Lower lobe of right lung (tissue), 2 donors: ENCODE measurements at places on chromosomes 5 and 9. TPM values are rescaled to one million over a fixed set of nuclear protein-coding genes. Genes with fewer than 3 reads are reported as not detected.

DNA sequence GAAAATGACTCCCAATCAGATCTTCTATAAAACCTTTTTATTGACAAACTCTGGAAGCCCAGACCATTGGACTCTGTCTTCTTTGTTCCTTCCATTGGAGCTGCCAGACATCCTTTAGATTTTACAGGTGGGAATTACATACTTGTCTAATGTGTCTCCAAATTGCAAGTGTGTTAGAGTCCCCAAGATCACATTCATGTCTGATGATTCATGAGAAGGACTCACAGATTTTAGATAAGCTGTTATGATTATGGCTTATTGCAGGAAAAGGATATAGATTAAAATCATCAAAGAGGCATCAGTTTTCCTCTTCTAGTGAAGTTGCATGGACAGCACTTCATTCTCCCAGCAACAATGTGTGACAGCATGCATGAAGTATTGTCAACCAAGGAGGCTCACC is 70.4 kb downstream of the MUSK start:
- no peak for DNase-seq

- peak; percentile 67 for DNase-seq
These were observed at the start of gene FAM221B for GRCh38 chr9:35828716-35829083. Gene FAM221B, minus strand, starts transcription at chr9:35828732. Its CDS starts 2,571 bp downstream, at chr9:35826161.

DNA sequence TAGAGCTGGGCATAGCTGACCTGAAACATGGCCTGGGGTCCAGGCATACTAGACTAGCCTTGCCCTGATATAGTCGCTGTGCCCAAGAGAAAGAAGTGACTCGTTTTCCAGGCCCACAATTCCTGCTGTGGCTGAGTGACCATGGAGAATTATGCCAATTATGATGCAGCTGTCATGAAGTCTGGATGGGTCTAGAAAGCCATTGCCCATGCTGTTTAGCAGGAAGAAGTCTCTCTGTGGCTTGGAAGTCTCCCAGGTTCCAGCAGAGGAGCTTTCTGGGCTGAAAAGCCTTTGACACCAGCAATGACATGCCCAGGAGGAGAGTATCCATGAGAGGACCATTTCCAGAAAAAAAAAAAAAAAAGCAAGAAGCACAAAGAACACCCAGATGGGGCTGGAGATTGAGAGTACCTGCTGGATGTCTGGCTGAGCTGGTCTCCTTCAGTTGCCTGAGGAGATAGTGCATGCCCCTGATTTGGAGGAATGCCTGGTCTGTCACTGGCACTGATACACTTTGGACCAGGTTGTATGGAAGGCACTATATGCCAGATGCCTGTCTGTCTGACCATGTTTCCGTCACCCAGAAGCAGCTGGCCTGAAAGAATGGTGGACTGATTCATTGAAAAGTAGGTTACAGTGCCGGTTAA is 128.0 kb upstream of the EPB41L4A start:
- no peak for DNase-seq

GRCh38 chr5:16913187-16914107 is 22.6 kb downstream of the MYO10 start:
- DNase-seq: no peak

- no peak for DNase-seq
These were observed 41.4 kb downstream of the FAT2 start for GRCh38 chr5:151549713-151550112.

DNA sequence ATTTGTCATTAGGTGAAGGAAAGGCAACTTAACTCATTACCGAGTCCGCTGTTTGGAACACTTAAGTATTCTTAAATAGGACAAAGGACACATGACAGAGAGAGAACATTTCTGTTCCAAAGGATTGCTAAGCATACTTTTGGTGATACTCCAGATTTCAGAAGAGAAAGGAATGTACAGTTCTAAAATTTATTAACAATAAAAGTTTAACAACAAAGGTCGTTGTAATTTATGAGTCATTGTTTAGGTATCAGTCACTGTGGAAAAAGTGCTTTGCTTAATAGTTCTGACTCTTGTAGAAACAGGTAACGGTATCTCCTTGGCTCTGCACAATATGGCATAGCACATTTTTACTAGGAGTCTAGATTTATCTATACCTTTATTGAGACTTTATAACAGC is 36.3 kb upstream of the PAM start:
- DNase-seq: no peak

DNA sequence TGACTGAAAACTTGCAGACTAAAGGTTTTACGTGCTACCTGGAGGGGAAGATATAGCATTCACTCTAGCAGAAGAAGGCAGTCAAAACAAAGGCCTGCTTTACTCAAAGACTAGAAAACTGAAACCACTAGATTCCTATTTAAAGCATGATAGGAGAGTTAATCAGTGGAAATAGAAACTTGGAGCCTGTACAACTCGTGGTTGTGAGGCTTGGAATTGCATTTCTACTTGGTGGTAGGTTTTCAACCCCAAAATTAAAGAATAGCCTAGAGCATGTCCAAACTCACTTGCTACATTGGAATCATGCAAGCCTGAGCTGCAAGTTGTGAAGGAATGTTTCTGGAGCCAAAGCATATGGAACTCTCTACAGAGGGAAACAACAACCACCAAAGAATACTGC is 1526.4 kb upstream of the NUDT12 start:
- no peak for DNase-seq

- DNase-seq: peak; percentile 59
These were observed 84.6 kb downstream of the CEMIP2 start for GRCh38 chr9:71683598-71684235.

- DNase-seq: no peak
These were observed 103.7 kb downstream of the FEM1C start for GRCh38 chr5:115440782-115441451.

The STC2 gene
- total RNA-seq: 10.8 TPM

The IL3 gene
- total RNA-seq: not detected

The MSX2 gene
- 0.27 TPM for total RNA-seq
